ENCODE measurements at places on chromosomes 16 and 17.

- no peak for DNase-seq
These were observed 15.0 kb downstream of the PPY start for GRCh38 chr17:43927060-43927864.

- DNase-seq: no peak
These were observed 64.5 kb downstream of the NDE1 start for GRCh38 chr16:15714393-15715172.

- no peak for DNase-seq
These were observed 23.7 kb downstream of the YPEL2 start for GRCh38 chr17:59355030-59355701.

- DNase-seq: no peak
These were observed 1.5 kb downstream of the RRAD start for GRCh38 chr16:66923866-66924265.

DNA sequence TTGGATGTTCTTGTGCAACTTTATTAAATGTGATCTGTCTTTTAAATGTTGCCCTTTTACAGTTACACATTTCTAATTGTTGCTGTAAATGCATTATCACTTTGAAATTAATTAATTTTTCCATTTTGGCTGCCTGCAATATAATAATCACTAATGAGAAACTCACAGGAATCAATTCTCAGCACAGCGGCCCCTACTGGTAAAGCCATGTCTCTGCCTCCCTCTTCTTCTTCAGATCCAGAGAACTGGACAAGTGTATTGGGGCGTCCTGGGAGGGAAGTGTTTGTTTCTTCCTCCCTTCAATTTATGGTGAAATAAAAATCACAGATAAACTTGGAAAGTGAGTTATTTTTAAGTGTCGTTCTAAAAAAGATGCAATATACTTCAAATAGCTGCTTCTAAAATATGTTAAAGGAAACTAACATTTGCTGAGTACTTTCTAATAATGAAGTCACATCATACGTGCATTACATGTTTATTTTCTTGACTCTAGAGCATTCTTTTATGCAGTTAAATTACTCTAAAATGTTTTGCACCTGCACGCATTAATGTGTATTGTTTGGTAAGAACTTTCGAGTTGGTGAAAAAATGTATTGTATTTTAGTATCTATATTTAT is 338.0 kb downstream of the WWOX start:
- DNase-seq: no peak

DNA sequence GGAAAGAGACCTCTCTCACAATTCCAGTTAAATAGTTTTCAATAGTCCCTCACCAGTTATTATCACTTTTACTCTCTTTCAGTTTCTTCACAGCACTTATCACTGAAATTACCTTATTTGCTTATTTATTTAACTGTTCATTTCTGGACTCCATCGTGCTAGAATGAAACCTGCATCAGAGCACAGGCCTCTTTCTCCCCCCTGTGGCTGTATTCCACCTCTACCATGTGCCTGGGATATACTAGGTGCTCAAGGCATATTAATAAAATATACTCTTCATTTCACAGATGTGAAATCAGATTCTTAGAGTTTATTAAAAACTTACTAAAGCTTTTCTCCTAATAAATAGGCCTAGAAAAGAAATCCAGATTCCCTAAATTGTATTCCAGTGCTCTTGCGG is 308.9 kb upstream of the MON1B start:
- DNase-seq: no peak

DNA sequence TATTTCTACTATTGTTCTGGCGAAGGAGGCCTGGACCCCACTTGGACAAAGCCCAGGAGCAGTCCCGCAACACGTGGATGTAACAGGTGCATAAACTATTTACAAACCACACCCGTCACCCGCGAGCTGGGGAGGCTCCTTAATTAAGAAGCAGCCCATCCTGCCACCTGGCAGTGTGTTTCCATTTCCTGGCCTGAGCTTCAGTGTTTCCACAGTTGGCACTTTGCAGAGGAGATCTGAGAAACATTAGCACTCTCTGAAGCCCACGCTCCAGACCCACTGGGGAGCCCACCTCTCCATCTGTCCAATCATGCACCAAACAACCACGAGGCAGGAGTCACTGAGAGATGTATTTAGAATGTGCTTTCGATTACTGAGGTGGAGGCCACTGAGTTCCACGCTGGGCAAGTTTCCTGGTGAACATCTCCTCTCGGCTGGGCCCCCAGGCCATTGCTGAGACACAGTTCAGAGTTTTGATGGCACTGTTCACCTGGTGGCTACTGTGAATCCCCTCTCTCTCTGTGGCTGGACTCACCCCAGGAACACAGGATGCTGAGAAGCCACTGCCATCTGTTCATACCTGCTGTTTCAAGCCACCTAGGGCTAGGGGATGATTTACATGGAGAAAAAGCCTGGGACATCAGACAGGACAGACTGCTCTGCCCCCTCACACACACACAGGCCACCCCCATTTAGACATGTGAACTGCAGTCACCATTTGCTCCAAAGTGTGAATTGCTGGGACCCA is 129.1 kb downstream of the AIPL1 start:
- DNase-seq: no peak

GRCh38 chr16:87675111-87675719 is 72.9 kb downstream of the JPH3 start:
- DNase-seq: no peak

DNA sequence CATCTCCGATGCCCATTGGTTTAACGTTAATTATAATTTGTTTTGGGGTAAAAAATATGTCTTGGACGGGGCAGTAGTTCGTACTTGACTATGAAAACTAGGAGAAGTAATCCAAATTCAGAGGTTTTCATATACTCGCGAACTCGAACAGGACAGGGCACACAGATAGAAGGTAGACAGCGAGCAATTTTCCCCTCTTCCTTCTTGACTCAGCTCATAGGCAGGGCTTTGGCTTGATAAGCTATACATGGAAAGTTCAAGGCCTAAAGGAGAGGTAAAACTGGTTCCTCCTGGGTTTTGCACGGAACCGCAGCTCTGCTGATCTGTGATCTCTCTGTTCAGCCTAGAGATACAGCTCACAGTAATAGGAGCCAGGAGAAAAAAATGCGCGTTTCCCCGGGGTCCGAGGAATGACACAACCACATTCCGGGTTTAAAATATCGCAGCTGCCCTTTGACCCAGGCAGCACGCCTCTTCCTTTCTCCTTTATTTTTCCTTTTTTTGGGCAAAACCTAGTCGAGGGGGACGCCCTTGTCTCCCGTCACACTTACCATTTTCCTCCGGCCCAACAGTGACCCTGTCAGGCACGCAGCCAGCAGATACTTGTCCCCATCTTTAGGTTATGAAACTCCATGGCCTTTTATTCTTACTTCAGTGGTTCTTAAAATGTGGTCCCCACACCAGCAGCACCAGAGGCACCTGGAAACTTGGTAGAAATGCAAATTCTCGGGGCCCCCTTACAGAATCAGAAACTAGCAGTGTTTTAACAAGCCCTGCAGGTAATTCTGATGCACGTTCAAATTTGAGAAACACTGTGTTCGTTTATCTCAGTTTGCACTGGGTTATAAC is 1.7 kb upstream of the LASP1 start:
- no peak for DNase-seq

All from activated CD4-positive, alpha-beta T cell treated with anti-CD3 and anti-CD28 coated beads, Interleukin-2, amount 50 U/mL, for 24 hours (primary cell).